ENCODE measurements at places on chromosomes 11 and 22.

DNA sequence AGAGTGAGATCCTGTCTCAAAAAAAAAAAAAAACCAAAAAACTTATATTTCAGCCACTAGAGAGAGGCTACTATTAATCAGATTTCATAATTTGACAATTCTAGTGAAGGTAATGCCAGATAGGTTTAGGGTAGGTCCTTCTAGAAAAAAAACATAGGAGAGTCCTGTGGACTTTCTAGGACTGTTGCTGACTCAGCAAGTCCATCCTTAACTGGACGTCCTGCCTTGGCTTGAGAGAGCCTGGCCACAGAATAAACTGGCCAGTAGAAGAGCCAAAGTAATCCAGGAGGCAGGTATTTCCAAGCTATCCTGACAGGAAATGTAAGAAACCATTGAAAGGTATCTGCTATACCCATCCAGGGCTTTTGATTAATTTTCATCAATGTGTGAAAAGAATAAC is 64.6 kb downstream of the TRIM44 start:
- no peak for DNase-seq

GRCh38 chr11:128713595-128713994 is 19.7 kb downstream of the FLI1 start:
- no peak for DNase-seq

- DNase-seq, result no peak
Observed at GRCh38 chr11:3775736-3776406, 21.5 kb downstream of the NUP98 start.

DNA sequence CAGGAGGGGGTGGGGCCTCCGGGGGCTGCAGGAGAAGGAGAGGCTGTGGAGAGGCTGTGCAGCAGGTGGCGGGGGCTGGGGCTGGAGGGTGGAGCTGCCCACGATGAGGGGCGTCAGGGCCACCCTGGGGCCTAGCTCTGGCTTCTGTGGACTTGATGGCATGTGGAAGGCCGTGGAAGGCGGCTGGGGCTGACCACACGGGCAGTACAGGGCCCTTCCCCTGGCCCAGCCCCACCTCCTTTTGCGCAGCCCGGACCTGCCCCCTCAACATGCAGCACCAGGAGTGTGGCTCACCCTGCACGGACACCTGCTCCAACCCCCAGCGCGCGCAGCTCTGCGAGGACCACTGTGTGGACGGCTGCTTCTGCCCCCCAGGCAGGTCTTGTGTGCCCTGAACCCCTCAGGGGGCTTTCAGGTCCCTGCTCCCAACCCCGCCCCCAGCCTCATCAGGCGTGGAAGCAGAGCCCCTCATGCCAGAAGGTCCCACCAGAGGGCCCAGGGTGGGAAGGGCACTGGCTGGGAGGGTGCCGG is 6.1 kb downstream of the MUC5B start:
- no peak for DNase-seq

DNA sequence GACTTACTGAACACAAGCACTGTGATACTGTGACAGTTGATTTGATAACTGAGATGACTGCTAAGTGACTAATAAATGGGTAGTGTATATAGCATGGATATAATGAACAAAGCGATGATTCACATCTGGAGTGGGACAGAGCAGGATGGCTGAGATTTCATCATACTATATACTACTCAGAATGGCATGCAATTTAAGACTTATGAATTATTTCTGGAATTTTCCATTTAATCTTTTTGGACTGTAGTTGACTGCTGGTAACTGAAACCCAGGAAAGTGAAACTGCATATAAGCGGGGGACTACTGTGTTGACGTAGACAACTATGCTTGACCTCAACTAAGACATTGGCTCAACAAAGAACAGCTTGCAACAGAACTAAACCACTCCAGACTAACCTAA is 20.0 kb upstream of the NUCB2 start:
- DNase-seq, result no peak

- no peak for DNase-seq
Observed at GRCh38 chr22:26448941-26449340, 19.9 kb downstream of the ASPHD2 start.

DNA sequence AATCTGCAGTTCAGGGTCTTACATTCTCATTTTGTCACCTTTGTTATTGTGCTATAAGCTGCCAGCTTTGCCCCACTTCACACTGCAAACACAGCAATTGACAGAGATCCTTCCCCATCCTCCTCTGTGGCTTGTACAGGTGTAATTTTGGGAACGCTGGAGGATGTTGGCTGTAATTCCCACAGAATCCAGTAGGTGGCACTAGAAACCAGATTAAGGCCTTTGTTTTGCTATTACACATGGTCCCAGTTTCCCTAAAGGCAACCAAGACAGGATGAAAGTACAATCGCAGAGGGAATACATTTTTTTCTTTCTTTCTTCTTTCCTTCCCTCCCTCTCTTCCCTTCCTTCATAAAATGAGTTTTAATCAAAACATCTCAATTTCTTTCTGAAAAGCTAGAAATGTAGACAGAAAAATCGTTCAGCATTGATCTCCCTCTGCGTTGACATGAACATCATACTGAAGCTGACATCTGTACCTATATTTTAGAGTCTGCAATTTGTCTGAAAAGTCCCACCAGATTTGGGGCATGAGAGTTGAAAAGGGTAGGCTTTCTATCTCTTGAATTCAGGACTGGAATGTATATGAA is 21.3 kb upstream of the NELL1 start:
- no peak for DNase-seq

DNA sequence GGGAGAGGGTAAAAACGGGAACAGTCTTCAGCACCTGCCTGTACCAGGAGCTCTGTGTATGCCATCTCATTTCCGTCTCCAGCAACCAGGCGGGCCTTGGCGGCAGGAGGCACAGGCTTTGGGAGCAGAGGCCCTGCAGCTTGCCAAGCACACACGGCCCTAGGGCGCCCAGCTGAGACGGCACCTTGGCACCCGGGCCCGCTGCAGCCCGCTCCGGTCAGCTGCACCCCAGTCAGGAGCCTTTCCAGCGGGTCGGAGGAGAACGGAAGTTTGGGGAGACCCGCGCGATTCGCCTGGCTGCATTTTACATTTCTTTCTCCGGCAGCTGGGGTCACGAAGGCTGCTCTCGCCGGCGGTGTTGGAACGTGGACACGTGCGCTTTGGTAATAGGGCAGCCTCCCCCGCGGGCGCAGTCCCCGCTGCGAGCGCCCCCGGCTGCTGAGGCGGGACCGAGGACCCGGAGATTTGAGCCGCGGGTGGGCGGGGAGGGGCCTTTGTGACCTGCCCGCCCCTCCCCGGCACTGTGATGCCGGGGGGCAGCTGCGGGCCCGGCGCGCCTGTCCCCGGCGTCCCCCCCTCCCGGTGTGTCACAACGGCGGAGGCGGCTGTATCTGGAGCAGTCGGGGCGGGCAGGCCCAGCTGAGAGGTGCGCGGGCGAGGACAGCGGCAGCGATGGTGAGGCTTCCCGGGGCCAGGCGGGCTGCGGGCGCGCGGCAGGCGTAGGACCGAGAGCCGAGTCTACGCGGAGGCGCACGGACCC is at the start of gene TUBA8:
TSS of gene TUBA8 (plus strand) at position 616 of the 760 bp plus-strand sequence. CDS start at position 673, 57 bp downstream.
- peak; percentile 65 for DNase-seq

- no peak for DNase-seq
Observed at GRCh38 chr11:86089659-86090058, 20.8 kb upstream of the PICALM start.

GRCh38 chr11:11442791-11443190 is 89.7 kb upstream of the CSNK2A3 start:
- DNase-seq, result no peak

DNA sequence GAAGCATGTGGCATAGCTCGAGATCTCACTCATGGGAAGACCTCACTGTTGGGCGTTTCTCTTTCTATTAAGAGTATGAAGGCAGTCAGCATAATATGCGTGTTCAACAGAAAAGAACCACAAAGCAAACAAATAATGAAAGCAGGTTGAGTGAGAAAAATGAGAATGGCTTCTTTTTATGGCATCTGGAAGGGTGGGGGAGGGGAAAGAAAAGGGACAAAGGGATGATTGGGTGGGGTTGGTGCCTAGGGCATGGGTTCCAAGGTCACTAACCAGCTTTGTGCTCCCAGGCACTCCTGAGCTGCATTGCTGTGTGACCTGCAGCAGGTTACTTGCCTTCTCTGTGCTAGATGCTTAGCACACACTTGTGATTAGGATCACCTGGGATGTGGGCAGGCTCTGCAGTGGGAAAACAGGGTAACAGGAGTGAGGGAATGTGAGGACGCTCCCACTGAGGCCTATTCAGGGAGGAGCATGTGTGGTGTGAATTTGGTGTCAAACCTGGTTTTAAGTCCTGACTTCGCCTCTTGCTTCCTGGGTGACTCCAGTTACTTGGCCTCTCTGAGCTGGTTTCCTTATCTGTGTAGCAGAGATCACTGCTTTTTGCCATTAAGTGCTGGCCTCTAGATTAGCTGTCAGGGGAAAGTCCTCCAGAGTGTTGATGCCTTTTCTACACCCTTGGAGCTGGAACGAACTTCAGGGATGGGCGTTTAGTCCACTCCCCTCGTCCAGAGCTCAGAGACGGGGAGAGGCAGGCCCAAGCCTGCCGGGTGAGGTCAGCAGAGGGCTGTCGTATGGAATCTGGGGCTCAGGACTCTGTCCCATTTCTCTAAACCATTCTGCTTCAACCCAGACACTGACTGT is 74.8 kb downstream of the KIAA1671 start:
- DNase-seq, result no peak

DNA sequence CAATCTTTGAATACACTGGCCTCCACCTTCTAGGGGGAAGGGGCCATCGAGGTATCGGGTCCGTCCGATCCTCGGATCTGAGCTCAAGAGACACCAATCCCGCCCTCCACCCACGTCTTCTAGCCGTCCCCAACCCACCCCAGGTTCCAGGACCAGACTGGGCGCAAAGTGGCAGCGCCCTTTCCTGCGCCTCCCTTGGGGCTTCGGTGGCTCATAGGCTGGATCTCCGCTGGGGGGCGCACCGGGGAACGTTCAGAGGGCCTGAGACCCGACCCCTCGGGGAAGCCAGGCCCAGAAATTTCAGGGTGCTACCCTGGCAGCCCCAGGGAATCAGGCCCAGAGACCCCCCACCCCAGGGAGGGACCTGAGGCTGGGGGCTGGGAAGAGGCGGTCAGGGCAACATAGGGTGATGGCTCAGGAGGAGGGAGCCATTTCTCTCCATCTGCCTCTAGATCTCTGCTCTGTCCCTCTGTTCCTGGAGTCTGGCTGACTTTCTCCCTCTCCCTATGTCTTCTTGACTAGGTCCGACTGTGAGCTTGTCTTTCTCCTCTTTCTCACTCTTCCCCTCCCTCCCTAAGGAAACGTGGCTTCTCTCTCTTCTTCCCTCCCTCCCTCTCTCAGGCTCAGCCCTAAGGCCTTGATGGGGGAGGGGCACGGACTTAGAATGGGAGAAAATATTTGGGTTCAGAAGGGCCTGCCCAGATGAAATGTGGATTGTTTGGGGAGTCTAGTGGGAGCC is 1.1 kb downstream of the CREB3L1 start:
- DNase-seq, result peak; percentile 58

DNA sequence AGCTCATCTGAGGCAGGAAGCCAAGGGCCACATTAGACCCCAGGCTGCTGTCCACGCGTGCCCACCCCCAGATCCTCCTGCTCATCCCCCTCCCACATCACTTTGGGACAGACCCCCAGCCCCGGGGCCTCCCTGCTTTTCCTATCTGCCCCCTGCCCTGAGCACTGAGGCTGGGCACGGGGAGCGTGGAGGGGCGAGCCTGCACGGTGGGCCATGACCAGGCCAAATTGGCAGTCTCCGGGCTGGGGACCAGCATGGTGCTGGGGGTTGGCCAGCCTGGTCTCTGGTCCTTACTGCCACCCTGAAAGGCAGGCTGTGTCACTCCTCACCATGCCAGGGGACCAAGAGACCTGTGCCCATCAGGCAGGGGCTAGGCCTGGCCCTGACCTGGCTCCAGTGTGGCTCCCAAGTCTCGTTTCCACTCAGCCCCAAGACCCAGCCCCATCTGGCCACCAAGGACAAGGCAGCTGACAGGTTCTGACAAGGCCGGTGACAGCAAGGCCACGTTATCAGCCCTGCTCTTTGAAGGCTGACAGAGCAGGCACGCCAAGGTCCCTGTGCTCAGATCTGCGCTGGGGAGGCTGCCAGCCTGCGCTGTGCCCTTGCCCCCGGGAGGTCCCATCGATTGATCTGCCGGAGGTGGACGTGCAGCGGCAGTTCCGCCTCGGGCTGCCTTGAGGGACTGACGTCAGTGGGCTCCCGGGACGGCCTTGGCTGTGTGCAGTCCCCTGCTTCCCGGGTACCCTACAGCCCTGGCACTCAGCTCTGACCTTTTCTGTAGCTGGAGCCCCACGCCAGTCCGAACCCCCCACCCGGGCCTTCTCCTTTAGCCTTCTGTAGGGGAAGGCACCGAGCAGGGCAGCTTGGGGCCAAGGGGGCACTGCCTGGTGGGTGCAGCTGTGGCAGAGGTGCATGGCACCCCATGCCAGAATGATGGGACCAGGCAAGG is 3.6 kb downstream of the TNNI2 start:
- peak; percentile 78 for DNase-seq

DNA sequence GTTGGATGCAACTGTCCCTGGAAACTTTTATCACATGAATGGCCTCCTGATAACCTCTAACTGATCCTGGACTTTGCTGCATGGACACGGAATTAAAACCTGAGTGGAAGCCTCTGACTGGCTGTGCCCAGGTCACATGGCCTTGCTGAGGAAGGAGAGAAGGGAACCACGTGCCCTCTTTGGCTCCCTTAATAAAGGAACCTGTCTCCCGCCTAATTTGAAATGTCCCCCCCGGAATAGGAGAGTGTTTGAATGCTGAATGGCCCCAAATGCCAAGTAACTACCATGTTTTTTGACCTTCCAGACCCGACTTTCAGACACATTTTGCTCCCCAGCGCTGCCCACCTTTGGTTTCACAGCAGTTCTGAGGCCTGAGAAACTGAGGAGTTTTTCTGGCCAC is 76.9 kb downstream of the ADAMTS15 start:
- DNase-seq, result no peak

- no peak for DNase-seq
Observed at GRCh38 chr11:63897459-63898146, 19.4 kb downstream of the RCOR2 start.

- no peak for DNase-seq
Observed at GRCh38 chr11:102783016-102783415, 2.6 kb upstream of the MMP10 start.

- DNase-seq, result no peak
Observed at GRCh38 chr11:88522624-88523385, 185.3 kb upstream of the CTSC start.

DNA sequence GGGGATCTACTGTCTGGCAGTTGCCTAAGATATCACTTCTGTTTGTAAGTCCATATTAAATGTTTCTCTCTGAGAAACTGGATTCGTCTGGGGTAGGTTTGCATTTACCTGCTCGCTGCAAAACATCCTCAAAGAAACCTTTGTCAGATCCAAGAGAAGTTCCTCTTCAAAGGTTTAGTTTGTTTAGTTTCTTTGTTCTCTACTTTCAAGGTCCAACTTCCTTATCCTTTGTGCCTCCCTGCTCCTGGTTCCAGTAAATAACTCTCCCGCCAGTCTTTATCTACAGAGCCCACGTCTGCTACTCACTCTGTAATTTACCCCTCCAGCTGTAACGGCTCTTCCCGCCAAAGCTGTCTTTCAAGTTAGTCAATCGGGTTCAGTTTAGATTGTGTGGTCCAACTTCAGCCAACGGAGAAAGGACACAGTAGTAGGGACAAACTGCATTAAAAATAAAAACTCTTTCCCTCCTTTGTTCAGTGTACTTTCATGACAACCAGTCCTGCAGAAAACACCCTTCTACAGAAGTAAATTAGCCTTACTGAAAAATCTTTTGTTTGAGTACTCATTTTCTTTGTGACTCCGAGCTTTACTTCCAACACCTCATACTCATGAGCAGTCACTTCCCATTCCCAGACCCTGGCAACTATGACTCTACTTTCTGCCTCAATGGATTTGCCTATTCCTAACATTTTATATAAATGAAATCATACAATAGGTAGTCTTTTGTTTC is 41.0 kb downstream of the TMPRSS5 start:
- no peak for DNase-seq

Data from left ventricle myocardium inferior (tissue), 1 donor.